ENCODE measurements at places on chromosomes 16 and 17. TPM values are rescaled to one million over a fixed set of nuclear protein-coding genes. Genes with fewer than 3 reads are reported as not detected.

The CD300LG gene
- not detected for total RNA-seq

The C16orf92 gene
- total RNA-seq = not detected

The CRYBA1 gene
- not detected for total RNA-seq

The OR3A3 gene
- total RNA-seq = not detected

The EPN3 gene
- total RNA-seq = not detected

The SYNGR2 gene
- 49.8 TPM for total RNA-seq

The RAB26 gene
- total RNA-seq = 1.2 TPM

The ZNF207 gene
- 160 TPM for total RNA-seq

The MT1A gene
- not detected for total RNA-seq

The GDPD3 gene
- 1.3 TPM for total RNA-seq

The PRR15L gene
- total RNA-seq = not detected

The TBC1D3E gene
- not detected for total RNA-seq

The VMO1 gene
- 0.46 TPM for total RNA-seq

The BCAR1 gene
- 136 TPM for total RNA-seq

The METTL22 gene
- total RNA-seq = 34.0 TPM

The GPR179 gene
- total RNA-seq = 0.03 TPM

The CCDC78 gene
- 4.1 TPM for total RNA-seq
